Effector CD4-positive, alpha-beta T cell (primary cell): ENCODE measurements at places on chromosomes 7 and 10.

DNA sequence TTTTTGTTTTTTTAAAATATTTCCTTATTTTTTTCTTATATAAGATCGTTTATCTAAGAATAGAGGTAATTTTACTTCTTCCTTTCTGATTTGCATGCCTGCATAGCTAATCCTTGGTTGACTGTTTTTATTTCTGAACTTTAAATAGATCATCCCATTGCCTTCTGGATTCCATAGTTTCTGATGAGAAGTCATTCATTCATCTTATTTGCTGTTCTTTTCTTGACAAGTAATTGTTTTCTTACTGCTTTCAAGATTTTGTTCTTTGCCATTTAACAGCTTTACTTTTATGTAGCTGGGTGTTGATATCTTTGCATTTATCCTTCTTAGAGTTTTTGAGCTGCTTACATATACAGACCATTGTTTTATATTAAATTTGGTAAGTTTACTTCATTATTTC is 437.9 kb downstream of the SDK1 start:
- DNase-seq, result no peak

DNA sequence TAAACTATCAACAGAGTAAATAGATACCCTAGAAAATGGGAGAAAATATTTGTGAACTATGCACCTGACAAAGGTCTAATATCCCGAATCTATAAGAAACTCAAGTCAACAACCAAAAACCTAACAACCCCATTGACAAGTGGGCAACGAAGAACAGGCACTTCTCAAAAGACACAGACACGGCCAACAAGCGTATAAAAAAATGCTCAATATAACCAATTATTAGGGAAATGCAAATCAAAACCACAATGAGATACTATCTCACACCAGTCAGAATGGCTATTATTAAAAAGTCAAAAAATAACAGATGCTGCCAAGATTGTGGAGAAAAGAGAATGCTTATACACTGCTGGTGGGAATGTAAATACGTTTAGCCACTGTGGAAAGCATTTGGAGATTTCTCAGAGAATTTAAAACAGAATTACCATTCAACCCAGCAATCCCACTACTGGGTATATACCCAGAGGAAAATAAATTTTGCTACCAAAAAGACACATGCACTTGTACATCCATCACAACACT is 63.2 kb upstream of the CAV2 start:
- no peak for DNase-seq

DNA sequence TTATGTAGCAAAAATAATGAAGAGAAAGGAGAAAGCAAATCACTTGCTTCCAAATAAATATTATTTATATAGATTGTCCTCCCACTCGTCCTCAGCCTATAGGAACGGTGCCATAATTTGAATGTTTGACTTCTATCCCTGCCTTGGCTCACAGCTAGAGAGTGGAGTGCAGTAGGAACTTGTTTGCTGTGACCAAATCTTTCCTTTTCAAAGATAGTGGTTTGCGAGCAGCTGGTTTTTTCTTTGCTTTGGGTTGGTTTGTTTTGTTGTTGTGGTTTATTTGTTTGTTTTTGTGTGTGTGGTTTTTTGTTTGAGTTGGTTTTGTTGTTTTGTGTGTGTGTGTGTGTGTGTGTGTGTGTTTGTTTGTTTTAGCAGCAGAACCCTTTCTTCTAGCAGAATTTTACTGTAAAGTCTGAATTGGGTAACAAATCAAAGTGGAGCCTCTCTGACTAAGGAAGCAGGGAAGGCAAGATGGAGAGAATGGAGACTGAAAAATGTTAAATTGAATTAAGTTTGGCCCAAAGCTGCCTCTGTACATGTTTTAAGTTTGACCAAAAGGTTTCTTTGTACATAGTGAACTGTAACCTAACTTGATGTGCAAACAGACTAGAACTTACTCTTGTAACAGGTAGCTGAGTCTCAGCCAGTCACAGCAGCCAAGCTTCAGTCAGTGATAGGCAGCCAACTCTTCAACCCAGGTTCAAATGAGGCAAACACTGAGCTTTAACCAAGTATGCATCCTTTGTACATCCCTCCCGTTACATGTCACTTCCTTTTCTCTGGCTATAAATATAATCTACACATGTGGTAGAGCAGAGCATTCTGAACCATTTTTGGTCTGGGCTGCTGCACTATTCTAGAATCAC is 149.5 kb upstream of the LRGUK start:
- DNase-seq, result no peak

DNA sequence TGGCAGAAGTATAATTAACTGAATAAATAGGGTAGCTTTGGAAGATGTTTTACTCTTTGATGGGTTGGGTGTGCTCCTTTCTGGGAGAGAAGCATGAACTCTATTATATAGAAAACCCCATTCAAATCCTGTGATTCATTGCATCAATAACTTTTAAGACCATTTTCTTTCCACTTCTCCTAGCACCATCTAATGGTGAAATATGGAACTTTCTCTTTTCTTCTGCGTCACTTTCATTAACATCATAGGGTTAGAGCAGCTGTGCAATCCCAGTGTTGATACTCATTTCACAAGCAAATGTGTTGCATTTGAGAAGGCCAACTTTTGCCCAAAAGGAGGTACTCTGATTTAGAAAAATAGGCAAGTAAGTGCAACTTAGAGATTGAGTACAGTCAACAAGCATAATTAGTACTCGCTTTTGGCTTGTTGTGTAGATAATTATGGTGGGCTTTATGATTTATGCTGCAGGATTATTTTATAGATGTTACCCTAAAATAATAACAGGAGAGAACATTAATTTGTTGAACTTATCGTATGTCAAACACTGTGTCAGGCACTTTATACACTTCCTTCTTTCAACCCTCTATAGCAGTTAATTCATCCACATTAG is 92.9 kb downstream of the CPED1 start:
- DNase-seq, result no peak

GRCh38 chr7:1542841-1543747 is 12.6 kb downstream of the MAFK start:
- no peak for DNase-seq

DNA sequence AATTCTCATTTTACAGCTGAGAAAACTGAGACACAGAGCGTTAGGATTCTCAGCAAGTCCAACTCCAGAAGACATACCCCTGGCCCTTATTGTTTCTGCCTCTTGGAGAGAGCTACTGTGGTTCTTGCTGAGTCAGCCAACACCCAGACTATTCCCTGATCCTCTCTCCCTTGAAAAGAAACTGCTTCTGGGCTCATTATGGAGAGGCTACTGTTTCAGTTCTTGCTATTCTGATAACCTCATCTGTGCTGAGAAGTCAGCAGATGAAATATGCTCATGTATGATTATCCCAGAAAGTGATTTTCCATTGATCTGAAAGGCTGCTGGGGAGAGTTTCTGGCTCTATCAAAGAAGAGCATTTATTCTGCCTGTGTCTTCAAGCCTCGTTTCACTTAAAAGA is 455.6 kb upstream of the COBL start:
- DNase-seq, result no peak

GRCh38 chr10:11359869-11360268 is 251.6 kb downstream of the USP6NL start:
- DNase-seq, result no peak

GRCh38 chr7:30306976-30307375 is 22.6 kb downstream of the ZNRF2 start:
- no peak for DNase-seq

GRCh38 chr7:157893535-157894044 is 556.8 kb downstream of the DNAJB6 start:
- DNase-seq, result no peak

- no peak for DNase-seq
Measured at GRCh38 chr10:72065439-72066025, 22.8 kb downstream of the SPOCK2 start.

- no peak for DNase-seq
Measured at GRCh38 chr10:117997673-117998072, 49.1 kb downstream of the RAB11FIP2 start.

- no peak for DNase-seq
Measured at GRCh38 chr7:116876664-116877442, 14.5 kb downstream of the CAPZA2 start.

GRCh38 chr7:91411060-91411459 is 146.8 kb downstream of the FZD1 start:
- DNase-seq, result no peak

DNA sequence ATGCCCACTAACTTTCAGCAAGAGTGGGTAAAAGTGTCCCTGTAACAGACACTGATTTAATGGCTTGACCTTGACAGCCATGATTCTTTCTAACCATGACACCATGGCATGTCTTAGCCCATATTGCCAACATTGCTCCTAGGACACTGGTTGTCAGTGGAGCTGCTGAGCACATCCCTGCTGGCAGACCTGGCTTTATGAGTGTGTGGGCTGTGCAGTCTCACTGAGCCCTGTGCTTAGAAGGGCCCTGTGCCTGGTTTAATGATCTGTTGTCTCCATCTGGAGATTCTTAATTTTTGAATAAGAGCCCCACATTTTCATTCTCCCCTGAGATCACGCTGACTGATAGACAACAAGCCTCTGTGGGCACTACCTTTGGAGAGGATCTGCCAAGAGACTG is 243.1 kb upstream of the KIAA1217 start:
- no peak for DNase-seq

DNA sequence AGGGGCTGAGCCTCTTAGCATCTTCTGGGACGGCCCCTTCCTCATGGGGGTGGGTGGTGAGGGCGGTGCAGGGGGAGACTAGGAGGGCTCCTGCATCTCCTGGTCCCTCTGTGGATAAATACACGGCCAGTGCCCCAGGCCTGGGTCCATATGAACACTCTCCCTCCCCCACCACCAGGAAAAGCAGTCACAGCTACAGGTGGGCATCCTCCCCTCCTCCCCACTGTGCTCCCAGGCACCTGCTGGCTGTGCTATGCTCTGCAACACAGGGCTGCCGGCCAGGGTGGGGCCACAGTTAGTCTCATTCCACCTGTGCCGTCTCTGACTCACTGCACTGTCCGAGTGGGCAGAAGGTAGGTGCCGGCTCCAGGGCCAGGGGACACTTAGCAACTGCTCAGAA is 87.3 kb upstream of the INSIG1 start:
- no peak for DNase-seq

- DNase-seq, result no peak
Measured at GRCh38 chr10:9331583-9332008, 1277.1 kb downstream of the GATA3 start.

- DNase-seq, result peak; percentile 60
Measured at GRCh38 chr10:102408728-102409603, 9.6 kb downstream of the PSD start.

- DNase-seq, result no peak
Measured at GRCh38 chr7:54796150-54796549, 37.1 kb upstream of the SEC61G start.

GRCh38 chr7:34281260-34281659 is 375.9 kb downstream of the BMPER start:
- no peak for DNase-seq

GRCh38 chr7:131111081-131111576 is 216.5 kb upstream of the MKLN1 start:
- DNase-seq, result peak; percentile 22

- DNase-seq, result no peak
Measured at GRCh38 chr7:41608447-41608846, 94.4 kb downstream of the INHBA start.

DNA sequence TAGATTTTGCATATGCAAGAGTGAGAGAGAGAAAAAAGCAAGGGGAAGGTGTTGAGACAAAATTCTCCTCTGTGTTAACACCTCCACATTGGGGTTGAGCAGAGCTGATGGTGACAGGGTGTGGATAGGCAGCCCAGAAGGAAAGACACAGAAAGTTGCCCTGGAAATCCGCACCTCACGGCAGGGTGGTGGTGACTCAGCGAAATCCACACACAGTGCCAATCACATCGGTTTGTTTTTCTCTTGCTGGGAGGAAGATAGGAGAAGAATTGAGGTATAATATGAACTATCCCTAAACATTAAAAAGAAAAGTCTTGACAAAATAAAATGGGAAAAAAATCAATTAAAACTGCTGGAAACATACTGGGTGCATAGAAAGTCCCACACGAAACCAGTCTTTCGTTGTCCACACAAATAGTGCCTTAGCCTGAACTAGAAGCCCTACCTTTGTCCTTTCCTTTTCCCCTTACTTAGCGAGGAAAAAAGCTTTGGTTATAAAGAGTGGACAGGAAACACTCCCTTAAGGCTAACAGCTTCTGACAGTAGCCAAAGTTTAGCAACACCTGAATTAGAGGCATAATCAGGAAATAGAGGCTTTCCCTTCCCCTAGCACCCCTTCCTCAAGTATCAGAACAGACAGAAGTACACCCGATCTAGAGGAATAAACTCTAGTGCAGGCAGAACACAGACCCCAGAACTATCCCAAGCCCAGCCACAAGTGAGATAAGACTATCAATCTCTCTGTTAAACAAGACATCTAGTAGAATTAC is 39.2 kb upstream of the DNAJC1 start:
- no peak for DNase-seq

- DNase-seq, result no peak
Measured at GRCh38 chr7:23208316-23208715, 26.5 kb downstream of the NUP42 start.

- DNase-seq, result no peak
Measured at GRCh38 chr7:156654511-156655234, 14.1 kb downstream of the RNF32 start.

DNA sequence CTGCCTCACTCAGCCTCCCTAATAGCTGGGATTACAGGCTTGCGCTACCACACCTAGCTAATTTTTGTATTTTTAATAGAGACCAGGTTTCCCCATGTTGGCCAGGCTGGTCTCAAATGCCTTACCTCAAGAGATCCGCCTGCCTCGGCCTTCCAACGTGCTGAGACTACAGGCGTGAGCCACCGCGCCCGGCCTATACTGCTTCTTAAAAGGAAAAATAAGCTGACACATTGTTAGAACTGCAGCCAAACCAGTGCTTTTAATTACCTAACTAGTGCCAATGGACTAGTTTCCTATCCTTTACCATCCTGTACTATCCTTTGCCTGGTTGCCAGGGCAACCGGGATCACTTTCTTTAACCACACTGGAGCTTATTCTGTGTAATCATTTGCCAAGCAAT is 108.0 kb downstream of the LRRTM3 start:
- DNase-seq, result no peak

- no peak for DNase-seq
Measured at GRCh38 chr7:50706469-50706937, 76.2 kb downstream of the GRB10 start.

- DNase-seq, result no peak
Measured at GRCh38 chr10:8767591-8767990, 713.1 kb downstream of the GATA3 start.

- DNase-seq, result no peak
Measured at GRCh38 chr10:43623351-43623750, 17.1 kb downstream of the ZNF485 start.

DNA sequence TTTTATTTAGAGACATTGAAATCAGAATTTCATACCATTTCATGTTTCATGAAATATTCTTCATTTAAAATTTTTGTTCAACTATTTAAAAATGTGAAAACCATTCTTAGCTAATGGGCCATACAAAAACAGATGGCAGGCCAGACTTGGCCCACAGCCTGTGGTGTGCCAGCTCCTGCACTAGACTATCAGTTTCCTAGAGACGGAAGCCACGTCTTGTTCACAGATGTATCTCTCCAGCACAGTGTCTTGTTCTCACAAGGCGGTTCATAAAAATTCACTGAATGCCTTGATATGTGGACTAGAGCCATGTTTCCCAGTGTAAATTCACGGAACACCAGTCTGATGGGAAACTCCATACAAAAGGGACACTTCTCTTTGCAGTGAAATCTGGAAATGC is 216.0 kb downstream of the KCNMA1 start:
- DNase-seq, result no peak
